NCI-H1105 treated with DMSO at 0.1 percent for 48 hours (cell line): ENCODE measurements at places on chromosomes 1 and 21.

DNA sequence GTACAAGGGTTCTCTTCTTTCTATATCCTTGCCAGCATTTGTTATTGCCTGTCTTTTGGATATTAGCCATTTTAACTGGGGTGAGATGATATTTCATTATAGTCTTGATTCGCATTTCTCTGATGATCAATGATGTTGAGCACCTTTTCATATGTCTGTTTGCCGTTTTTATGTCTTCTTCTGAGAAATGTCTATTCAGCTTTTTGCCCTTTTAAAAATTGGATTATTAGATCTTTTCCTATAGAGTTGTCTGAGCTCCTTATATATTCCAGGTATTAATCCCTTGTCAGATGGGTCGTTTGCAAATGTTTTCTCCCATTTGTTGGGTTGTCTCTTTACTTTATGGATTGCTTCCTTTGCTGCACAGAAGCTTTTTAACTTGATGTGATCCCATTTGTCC is 19.4 kb upstream of the MRPS14 start:
- no peak for DNase-seq

GRCh38 chr1:184301227-184301626 is 85.6 kb upstream of the C1orf21 start:
- no peak for DNase-seq

DNA sequence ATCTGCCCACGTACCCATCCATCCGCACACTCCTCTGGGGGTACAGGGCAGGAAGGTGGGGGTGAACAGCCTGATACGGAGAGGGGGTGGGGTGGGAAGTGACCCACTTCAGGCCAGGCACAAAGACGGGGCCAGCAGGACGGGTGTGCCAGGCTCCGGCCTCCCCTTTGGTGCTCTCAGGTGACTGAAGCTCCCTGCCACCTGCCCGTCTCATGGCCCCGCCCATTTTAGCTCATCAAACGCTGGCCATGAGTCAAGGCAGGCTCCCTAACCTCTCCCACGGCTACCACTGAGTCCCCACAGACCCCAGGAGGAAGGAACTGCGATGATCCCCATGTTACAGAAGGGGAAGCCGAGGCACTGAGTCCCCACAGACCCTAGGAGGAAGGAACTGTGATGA is 109.6 kb downstream of the CRYAA start:
- DNase-seq = no peak

GRCh38 chr1:176119549-176119948 is 87.5 kb downstream of the COP1 start:
- DNase-seq = no peak

DNA sequence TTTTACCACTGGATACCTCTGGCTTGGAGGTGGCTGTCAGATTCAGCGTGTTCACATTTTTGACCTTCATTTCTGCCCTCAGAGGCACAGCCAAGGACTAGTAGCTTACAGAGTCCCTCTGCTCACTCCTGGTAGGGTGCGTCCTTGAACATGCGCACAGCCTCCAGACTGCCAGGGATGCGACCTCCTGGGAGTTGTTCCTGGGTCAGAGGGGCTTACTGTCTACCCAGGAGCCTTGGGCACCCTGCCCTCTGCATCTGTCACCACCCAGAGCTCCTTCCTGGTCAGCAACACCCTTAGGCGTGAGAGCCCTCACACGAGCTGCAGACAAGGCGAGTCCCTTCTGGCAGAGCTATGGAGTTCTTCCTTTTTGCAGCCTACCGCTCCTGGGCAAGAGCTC is 1.7 kb downstream of the SLX9 start:
- no peak for DNase-seq

- DNase-seq = no peak
Measured at GRCh38 chr1:209199822-209200221, 383.7 kb upstream of the CAMK1G start.

DNA sequence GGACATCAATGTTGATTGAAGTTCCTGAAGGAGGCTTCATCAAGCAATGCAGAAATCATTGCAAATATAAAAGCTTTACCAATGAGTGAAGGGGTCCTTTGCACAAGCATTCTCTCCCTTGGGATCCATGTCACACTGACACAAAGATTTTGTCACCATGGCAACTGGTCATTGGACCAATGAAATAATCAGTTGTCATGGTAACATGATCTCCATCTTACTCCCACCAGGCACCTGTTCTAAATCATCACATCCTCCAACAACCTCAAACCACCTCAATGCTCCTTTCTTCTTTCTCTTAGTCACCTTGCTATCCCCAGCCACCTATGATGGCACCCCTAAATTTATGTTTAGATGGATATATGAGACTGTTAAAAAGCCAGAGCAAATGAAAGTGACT is 13.5 kb upstream of the FOXJ3 start:
- DNase-seq = peak; percentile 45

GRCh38 chr1:153202006-153202405 is 1.2 kb upstream of the LELP1 start:
- DNase-seq = no peak

- peak; percentile 43 for DNase-seq
Measured at GRCh38 chr1:50735443-50735842, 224.6 kb downstream of the FAF1 start.

DNA sequence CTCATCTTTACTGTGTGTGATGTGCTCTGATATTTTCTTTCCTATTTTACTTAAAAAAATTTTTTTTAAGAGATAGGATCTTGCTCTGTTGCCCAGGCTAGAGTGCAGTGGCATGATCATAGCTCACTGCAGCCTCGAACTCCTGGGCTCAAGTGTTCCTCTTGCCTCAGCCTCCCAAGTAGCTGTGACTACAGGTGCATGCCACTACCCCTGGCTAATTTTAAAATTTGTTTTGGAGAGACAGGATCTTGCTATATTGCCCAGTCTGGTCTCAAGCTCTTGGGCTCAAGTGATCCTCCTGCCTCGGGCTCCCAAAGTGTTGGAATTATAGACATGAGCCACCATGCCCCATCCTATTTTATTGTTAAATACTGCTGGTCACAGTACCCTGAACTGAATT is 67.4 kb downstream of the FOXD2 start:
- DNase-seq = no peak

DNA sequence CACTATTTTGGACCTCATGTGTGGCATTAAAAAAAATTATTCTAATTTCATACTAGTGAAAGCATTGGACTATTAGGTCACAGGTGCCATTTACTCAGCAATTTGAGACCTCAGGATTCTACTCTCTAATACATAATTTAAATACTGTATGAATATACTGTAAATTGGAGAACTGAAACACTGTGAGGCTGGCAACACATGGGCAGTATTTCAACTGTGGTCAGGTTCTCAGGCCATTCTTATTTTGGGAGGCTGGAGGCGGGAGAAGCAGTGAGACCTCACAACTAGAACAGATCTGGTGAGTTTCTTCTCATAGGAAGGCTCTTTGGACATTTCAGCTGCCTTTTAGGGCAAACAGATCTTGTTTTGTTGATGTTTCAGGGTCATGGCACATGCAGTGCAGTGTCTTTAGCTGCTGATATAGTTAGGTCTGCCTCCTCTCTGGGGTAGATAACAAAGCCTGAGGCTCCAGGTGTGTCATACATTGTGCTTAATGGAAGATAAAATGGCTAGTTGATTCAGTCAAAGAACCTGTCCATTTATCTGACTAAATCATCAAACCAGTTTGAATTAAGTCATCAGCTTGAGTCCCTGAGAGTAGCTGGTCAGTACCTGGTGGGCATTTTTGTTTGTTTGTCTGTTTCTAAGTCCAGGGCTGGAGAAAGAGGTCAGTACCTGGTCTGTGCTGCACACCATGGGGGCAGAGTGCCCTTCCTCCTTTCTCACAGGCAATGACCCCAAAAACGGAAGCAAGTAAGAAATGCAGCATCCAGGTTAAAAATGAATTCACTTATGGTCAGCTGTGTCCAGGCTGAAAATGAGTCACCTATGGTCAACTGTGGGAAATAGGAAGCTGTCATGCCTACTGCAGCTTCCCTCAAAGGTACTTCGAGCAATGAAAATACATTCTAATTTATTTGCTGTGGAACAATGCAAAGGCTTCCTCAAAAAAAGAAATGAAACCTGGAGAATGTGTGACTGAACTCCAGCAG is 216.2 kb downstream of the SDCCAG8 start:
- DNase-seq = no peak

DNA sequence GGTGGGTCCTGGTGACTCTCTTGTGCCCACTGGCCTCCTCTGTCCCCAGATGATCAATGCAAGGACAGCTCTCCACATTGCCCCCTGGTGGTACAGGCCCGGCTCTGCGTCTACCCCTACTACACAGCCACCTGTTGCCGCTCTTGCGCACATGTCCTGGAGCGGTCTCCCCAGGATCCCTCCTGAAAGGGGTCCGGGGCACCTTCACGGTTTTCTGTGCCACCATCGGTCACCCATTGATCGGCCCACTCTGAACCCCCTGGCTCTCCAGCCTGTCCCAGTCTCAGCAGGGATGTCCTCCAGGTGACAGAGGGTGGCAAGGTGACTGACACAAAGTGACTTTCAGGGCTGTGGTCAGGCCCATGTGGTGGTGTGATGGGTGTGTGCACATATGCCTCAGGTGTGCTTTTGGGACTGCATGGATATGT is 10.8 kb downstream of the ADAMTSL4 start:
- DNase-seq = peak; percentile 51

- no peak for DNase-seq
Measured at GRCh38 chr1:201146626-201147390, 7.5 kb downstream of the TMEM9 start.

- no peak for DNase-seq
Measured at GRCh38 chr1:89607156-89607555, 25.8 kb upstream of the LRRC8C start.

GRCh38 chr1:212217633-212218032 is 67.6 kb upstream of the PPP2R5A start:
- no peak for DNase-seq

- DNase-seq = no peak
Measured at GRCh38 chr1:235275223-235275622, 52.8 kb downstream of the ARID4B start.

- DNase-seq = peak; percentile 86
Measured at GRCh38 chr1:52842643-52843310, at the start of gene ZYG11A. Gene ZYG11A (plus strand): TSS chr1:52842760. CDS start chr1:52842884, 124 bp downstream.

DNA sequence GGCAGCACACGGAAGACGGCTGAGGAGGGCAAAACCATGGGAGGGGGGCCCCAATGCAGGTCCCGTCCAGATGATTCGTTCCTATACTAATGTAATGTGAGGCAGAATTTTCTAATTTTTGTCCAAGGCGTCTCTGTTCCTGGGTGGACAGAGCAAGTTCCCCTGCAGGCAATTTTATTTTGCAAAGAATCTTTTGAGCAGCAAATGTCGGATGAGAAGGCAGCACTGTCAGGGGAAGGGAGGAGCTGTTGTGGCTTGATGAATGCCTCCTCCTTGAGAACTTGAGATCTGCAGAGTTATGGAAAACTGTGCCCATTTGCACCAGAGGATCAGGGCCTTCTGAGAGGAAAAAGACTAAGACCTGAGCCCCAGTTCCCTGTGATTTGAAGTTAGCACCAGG is 17.3 kb downstream of the SLC1A7 start:
- DNase-seq = no peak

- DNase-seq = peak; percentile 91
Measured at GRCh38 chr21:39675993-39676661, 63.4 kb downstream of the B3GALT5 start.

- no peak for DNase-seq
Measured at GRCh38 chr1:165564561-165564960, 20.8 kb downstream of the LRRC52 start.

- peak; percentile 51 for DNase-seq
Measured at GRCh38 chr1:155989242-155990004, 11.1 kb upstream of the ARHGEF2 start.

DNA sequence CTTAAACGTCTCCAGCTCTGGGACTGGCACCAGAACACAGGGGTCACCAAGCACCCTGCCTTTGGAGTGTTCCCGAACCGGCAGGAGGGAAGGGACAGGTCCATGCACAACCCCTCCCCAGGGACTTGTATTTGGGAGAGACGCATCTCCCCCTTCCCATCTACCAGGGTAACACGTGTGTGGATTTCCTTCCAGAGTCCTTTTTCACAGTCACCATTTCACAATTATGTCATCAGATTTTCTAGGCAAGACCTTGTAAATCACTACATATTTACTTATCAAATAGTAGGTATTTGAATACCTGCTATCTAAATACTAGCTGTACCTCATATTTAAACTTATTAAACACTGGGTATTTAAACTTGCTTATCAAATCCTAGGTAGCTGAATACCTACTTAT is 57.4 kb upstream of the AJAP1 start:
- DNase-seq = no peak

GRCh38 chr1:156226116-156226538 is 13.3 kb downstream of the PMF1 start:
- no peak for DNase-seq

GRCh38 chr1:15959424-15959823 is 16.5 kb downstream of the ZBTB17 start:
- DNase-seq = no peak

DNA sequence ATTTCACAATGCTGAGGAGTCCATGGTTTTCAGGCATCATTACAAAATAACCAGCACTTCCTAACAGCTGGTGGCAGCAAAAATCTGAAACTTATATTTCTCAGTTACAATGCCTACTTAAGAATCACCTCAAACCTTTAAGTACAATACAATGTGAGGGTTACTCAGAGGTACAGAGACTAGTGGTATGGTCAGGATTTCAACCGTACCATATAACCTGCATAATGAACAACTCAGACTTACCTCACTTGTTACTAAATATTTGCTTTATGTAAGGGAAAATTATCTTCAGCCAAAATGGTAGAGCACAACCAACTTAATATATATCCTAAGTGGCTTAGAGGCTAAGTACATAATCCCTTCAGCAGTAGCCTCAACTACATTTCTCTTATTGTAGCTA is 344.5 kb downstream of the SMYD3 start:
- DNase-seq = no peak

DNA sequence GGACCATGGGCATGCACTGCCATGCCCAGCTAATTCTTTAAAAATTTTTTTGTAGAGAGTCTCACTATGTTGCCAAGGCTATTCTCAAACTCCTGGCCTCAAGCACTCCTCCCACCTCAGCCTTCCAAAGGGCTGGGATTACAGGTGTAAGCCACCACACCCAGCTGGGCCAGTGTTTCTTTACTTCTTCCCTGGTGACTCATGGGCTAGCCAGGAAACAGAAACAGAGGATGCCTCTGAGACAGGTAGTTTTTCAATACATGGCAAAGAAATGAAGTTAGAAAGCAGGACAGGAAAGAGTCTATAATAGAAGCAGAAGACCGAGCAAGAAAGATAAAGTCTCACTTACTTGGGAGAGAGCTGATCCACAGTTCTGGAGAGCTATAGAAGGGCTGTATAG is 7.6 kb upstream of the C1orf74 start:
- DNase-seq = no peak

GRCh38 chr1:161330346-161330745 is 16.2 kb downstream of the SDHC start:
- no peak for DNase-seq

- DNase-seq = no peak
Measured at GRCh38 chr1:234476172-234476571, 2.8 kb downstream of the TARBP1 start.

GRCh38 chr1:18328803-18329202 is 151.9 kb upstream of the KLHDC7A start:
- no peak for DNase-seq

DNA sequence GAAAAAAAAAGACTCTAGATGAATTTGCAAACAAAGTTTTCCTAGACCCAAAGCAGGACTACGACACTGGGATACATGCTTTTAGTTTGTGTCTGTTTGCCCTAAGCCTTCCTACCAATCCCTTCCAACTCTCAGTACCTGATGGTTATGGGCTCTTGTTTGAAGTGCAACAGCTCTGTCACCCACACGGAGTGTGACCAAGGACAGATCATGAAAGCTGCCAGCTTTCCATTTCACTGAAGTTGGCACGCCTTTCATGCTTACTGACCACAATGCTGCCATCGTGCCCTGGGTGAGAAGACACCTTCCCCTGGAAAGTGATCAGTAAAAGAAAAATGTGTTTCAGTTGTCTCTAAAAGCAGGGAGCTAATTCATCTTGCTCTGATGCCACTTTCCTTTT is 312.5 kb upstream of the PTBP2 start:
- DNase-seq = no peak
